ENCODE measurements at places on chromosomes 3 and 15. TPM values are rescaled to one million over a fixed set of nuclear protein-coding genes. Genes with fewer than 3 reads are reported as not detected.

The NANOGP8 gene
- not detected for total RNA-seq

The UBAP1L gene
- total RNA-seq: 3.7 TPM

The CDAN1 gene
- total RNA-seq: 16.2 TPM

DNA sequence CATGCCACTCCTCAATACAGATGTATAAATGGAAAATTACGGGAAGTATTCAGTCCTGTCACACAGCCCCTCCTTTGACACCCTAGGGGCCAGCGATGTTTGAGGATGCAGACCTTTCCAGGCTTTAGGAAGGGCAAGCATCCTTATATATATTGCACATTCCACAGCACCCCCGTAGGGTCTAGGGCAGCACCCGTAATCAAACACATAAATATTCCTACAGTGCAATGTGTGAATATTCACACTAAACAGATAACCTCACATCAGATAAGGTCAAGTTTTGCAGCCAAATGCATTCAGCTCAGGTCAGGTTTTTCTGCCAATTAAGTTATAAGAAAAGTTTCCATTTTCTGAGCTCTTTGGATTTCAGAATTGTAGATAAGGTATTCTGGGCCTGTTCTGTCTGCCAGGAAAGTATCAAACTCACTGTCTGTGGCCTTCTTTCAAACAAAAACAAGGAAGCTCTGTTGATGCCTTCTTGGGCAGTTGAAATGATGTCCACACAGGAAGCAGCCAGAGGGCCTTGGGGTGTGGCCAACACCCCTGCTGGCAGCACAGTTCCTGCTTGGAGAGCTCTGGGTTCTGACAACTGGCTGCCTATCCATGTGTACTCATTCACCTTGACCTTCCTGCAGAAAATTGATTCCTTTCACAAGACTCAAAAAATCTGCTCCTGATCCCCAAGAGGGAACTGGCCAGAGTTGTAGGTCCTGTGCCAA, 427.0 kb downstream of the NTRK3 start:
- H3K27ac ChIP-seq: no peak overlapping the region
- no peak for DNase-seq
- H3K36me3 ChIP-seq: no peaks in the 10 kb centered on the region
- no peaks in the 10 kb centered on the region for H3K27me3 ChIP-seq
- no peak overlapping the region for H3K4me3 ChIP-seq

- no peak overlapping the region for H3K27ac ChIP-seq
- peaks cover 100% of the 10 kb centered on the region for H3K36me3 ChIP-seq
- no peak for DNase-seq
These were observed 107.2 kb downstream of the SNRPN start for GRCh38 chr15:25061808-25062550.

GRCh38 chr3:58163234-58163633, 47.5 kb downstream of the DNASE1L3 start:
- H3K36me3 ChIP-seq: peaks cover 27% of the 10 kb centered on the region
- H3K27ac ChIP-seq: peak overlapping the region; percentile 78
- no peaks in the 10 kb centered on the region for H3K27me3 ChIP-seq
- no peak for DNase-seq
- peaks cover 22% of the 10 kb centered on the region for H3K4me1 ChIP-seq
